ENCODE measurements at places on chromosomes 7 and 10. TPM values are rescaled to one million over a fixed set of nuclear protein-coding genes. Genes with fewer than 3 reads are reported as not detected.

BUB3 gene
- 142 TPM for total RNA-seq

C10orf53 gene
- not detected for total RNA-seq

ENO4 gene
- 0.58 TPM for total RNA-seq

SND1 gene
- 260 TPM for total RNA-seq

NPSR1 gene
- not detected for total RNA-seq

DNAJC30 gene
- total RNA-seq, result 7.2 TPM

Data from myometrial cell (primary cell).